Right renal cortex interstitium (tissue), 3 donors: ENCODE measurements at places on chromosomes 3 and 15.

DNA sequence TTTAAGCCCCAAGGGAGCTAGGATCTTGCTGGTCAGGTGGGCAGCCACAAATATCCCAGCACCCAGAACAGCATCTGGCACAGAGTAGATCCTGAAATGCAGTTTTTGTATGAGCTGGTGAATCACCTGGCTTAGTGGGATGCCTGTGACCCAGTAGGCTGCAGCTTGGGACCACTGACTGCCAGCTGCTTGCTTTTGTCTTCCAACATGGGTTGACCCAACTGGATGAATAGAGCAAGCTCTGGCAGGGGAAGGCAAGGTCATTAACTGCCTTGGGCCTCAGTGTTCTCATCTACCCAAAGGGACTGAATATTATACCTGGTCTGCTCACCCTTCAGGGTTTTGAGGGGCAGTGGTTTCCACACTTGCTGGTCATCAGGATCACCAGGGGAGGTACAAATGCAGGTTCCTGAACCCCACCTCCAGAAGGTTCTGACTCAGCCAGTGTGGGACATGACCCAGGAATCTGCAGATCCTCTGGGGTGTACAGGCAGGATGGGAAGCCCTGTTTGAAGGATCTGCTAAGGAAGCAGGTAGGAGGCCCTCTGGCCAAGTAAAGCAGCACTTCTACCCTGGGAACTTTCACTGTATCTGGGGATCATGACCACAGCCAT is 55.4 kb downstream of the ITGA11 start:
- DNase-seq: no peak

DNA sequence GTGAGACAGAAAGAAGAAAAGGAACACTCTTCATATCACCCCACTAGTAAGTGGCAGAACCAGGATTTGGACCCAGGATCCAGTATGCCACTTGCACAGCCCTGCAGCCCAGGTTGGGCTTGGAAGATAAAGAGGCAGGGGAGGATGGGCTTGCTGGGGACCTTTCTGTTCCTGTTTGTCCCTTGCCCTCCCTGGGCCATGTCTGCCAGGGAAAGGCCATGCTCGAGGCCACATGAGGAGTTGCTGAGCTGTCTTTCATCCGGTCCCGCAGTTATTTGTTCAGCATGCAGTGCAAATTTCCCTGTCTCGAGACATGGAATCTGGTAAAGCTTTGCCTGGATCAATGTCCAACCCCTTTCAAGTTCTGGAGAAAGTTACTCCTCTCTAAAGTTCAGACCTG is 116.0 kb upstream of the MRPS22 start:
- no peak for DNase-seq

- DNase-seq: no peak
Observed at GRCh38 chr15:65408324-65409035, 14.3 kb downstream of the IGDCC4 start.

DNA sequence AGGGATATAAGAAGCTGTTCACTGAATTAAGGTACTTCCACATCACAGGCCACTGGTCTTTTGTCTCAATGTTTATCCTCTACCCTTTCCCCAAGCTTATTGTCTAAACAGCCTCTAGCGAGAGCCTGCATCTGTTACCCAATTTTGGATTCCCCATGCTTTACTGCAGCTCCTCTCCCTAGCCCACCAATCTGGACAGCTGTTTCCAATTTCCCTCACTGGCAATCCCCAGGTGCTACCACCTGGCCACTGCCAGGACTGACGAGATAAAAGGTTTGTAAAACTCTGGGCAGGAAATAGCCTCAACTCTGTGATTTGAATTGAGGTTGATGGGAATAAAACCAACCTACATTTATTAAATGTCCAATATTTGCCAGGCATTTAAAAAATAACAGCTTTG is 58.0 kb upstream of the TEX9 start:
- no peak for DNase-seq

DNA sequence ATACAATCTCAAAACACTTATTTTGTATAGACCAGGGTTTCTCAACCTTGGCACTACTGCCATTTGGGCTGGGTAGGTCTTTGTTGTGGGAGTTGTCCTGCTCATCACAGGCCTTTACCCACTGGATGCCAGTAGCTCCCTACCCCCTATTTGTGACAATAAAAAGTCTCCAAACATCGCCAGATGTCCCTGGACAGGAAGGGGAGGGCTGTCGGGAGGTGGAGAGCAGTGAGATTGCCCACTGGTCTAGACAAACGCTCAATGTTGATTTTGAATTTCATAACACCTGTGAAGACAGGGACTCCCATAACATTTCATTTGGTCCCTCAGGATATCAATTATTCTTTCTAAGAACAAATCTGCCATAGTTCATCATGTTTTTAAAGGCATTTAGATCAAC is 151.7 kb upstream of the PTPRG start:
- DNase-seq: no peak

DNA sequence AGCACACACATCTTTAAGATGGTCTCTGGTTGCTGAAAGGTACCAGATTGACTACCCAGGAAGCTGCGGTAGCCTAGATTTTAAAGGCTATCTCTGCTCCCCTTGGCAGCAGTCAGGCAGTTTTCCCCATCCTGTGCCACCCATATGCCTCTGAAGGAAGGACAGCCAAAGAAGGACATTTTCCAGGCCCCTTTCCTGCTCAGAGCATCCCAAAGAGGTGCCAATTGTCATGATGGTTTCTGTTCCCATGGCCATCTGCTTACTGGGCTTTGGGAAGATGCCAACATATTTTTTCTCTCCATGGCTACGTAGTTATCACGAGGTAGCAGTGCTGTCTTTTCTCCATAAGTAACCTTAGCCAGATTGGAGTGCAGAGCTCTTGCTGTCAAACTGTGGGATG is 39.7 kb downstream of the UNC13C start:
- DNase-seq: no peak

GRCh38 chr3:156536524-156537316 is 18.2 kb downstream of the SSR3 start:
- DNase-seq: no peak

GRCh38 chr15:96336596-96337364 is 6.3 kb downstream of the NR2F2 start:
- no peak for DNase-seq

DNA sequence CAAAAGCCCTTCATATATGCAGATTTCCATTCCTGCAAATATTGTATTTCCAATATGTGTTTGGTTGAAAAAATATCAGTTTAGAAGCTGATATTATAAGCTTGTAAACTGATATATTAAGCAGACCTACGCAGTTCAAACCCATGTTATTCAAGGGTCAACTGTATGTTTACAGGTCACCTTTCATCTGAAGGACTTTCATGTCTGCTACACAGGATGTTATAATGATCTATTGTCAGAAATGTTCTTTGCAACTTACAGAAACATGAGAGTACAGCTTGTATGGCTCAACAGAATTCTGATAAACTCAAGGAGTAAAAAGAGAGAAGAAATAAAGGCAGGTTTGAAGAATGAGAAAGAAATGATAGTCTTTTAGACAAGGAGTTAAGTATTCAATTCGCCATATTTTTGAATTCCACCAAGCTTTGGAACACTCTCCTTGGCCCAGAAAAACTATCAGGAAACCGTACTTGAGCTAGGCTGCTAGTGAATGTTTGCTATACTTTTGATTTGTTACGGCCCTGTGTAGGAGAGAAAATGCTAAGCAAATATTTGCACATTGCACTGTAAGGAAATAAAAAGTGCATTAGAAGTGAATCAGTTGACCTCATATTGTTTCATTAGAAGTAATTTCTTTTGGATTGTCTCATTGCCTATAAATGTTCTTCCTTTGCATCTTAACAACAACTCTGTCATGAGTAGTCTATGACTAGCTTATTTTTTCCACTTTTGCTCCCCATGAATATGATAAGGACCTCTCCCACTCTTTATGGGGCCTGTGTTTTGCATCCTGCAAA is 81.2 kb downstream of the NEK11 start:
- DNase-seq: no peak

- DNase-seq: no peak
Observed at GRCh38 chr15:58095415-58095814, 29.9 kb upstream of the ALDH1A2 start.
